ENCODE measurements at places on chromosomes 6 and 20.

- DNase-seq = no peak
These were observed 21.9 kb downstream of the SIRPD start for GRCh38 chr20:1535420-1536175.

GRCh38 chr6:85620308-85620707 is 22.4 kb downstream of the SYNCRIP start:
- no peak for DNase-seq

DNA sequence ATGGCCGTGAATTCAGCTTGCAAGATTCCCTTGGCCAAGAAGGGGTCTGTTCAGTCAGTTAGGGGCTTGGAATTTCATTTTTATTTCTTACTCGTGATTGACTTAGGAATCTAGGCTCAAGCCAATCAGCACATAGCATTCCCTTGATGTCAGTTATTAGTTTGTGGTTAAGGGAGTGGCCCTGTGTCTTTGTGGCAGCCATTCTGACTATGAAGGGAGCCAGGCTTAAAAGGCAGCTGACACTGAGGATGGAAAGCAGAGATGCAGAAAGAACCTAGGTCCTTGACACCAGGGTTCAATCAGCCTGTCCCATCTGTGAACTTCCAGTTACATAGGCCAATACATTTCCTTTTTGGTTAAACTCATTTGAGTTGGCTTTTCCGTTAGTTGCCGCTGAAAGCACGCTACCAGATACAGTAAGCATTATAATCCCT is 48.1 kb downstream of the MCUR1 start:
- peak; percentile 73 for DNase-seq

- no peak for DNase-seq
These were observed 16.1 kb downstream of the SCAF8 start for GRCh38 chr6:154749341-154749740.

GRCh38 chr6:139736325-139736906 is 362.0 kb upstream of the CITED2 start:
- no peak for DNase-seq

All from fibroblast of lung (primary cell).